ENCODE measurements at places on chromosomes 16 and 17.

- DNase-seq: no peak
Observed at GRCh38 chr17:1201132-1201702, 21.4 kb upstream of the ABR start.

GRCh38 chr16:34802396-34802795, 1343.0 kb downstream of the TP53TG3F start:
- DNase-seq: no peak

GRCh38 chr16:678858-679813, 1.1 kb upstream of the STUB1 start:
- DNase-seq: no peak

- DNase-seq: no peak
Observed at GRCh38 chr17:27995554-27995953, 46.9 kb upstream of the NLK start.

DNA sequence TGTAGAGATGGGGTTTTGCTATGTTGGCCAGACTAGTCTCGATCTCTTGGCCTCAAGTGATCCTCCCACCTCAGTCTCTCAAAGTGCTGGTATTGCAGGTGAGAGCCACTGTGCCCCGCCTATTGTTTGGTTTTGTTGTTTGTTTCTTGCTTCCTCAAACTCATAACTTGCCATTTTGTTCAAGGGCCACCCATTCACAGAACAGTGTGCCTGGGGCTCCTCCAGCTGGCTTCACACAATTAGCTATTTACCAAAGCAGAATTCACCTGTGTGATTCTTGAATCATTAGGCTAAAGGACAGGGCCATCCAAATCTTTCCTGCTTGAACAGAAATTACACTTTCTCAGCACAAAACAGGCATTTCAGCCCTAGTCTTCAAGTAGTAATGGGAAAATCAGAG, 7.2 kb downstream of the ABHD15 start:
- no peak for DNase-seq

DNA sequence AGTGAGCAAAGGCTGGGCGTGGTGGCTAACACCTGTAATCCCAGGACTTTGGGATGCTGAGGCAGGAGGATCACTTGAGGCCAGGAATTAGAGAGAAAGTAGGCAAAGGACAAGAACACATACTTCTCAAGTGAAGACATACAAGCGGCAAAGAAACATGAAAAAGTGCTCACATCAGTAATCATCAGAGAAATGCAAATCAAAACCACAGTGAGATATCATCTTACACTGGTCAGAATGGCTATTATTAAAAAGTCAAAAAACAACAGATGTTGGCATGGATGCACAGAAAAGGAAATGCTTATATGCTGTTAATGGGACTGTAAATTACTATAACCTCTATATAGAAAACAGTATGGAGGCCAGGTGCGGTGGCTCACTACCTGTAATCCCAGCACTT, 12.2 kb upstream of the SLX4 start:
- DNase-seq: no peak

- no peak for DNase-seq
Observed at GRCh38 chr17:61478026-61478789, 26.0 kb downstream of the TBX4 start.

DNA sequence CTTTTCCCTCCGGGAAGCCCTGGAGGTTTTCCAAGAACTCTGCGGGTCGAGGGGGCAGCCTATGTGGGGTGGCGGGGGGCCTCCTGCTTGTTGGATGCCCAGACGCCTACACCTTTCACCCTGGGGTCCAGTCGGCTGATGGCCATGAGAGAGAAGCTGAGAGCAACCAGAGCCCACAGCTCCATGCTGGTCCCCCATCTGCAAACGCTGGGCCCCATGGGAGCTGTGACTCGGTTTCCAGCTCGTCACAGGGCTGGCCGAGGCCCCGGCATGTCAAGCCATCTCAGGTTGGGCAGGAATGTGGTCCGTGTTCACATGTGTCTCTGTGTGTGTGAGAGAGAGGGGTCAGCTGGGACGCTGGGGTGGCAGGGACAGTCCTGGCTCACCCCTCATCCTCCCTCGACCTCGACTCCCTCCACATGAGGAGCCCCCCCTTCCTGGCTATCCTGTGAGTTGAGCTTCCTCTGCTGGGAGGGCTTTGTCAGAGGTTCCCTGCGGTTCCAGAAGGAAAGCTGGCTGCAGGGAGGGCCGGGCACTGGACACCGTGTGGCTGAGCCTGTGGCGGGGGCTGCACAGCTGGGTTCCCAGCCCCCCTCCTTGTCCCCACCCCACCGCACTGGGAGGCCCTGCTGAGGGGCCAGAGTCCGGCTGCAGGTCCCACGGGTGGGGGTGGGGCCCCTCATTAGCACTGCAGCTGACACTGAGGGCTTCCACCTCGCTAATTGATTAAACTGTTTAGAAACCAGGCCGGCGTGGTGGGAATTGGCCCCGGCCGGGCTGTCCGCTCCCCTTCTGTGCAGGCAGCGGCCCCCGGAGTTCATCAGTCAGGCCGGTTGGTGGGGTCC, 19.1 kb downstream of the METRNL start:
- no peak for DNase-seq

DNA sequence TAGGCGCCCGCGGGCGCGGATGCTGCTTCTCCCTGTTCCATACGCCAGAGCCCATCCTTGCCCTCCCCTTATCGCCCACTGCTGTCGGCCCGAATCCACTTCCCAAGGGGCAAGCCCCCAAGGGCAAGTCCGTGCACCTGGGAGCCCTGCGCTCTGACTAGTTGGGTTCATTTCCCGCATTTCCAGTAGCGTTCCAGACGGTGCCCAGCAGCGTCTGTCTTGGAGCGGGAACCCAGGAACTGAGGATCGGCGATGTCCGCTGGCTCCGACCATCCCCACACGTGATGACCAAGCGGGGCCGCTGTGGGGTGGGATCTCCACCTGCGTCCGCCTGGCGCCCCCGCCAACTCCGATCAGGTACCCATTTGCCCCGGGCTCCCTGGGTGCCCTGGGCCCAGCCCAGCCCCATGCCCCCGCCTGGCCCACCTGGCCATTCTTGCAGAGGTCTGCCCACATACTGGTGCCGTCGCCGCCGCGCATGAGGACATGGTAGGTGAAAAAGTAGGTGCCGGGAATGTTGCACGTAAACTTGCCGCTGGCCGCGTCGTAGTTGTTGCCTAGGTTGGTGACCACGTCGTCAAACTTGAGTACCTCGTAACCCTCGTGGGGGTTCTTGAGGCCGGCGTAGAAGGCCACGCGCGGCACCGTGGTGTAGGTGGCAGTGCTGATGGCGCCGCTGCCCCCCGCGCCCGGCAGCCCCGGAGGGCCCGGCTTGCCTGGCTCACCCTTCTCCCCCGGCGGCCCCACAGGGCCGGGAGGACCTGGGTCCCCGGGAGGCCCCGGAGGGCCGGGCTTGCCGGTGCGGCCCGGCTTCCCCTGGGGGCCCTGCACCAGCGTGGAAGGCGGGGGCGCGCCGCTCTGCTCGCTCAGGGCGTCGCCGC, 837 bp downstream of the C1QL1 start:
- DNase-seq: no peak

- no peak for DNase-seq
Observed at GRCh38 chr16:85564277-85565051, 48.7 kb upstream of the GSE1 start.

DNA sequence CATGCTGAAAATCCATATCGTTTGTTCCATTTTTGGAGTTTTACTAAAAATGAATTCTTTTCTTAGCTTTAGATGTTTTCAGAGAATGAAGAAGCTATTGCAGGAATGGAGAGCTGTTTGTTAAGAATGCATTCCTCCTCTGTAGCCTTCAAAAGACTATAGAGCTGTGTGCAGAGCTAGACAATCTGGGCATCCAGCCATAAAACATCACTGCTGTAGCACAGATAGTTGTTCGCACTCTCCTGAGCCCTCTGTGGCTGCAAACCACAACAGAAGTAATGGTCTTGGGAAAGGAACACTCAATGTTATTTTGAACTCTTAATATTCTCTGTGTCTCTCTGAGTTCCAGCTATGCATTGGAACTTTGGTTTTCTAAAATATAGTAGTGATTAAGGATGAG, 4.9 kb downstream of the TNRC6C start:
- no peak for DNase-seq

- DNase-seq: no peak
Observed at GRCh38 chr16:87702325-87702811, 63.4 kb downstream of the KLHDC4 start.

DNA sequence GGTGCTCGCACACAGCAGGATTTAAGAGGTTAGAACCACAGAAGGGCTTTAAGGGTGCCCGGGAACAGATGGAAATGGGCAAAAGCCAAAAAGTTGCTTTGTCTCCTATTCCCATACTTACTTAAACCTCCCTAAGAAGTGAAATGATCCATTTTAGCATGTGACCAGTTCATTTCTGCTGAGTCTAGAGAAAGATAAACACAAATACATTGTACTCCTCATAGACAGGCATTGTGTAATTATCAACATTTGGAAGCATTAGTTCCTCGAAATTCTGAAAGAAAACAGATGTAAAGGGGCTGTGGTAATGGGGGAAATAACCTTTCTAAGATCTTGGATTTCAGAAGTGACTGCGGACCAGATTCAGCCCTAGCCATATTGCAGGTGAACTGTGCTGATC, 178.3 kb downstream of the CYB561 start:
- no peak for DNase-seq

GRCh38 chr16:26601335-26601734, 465.4 kb upstream of the C16orf82 start:
- no peak for DNase-seq

GRCh38 chr16:81592353-81592866, 147.8 kb downstream of the CMIP start:
- no peak for DNase-seq

Measured in amygdala (tissue), 56 donors.